Hepatocyte (in vitro differentiated cells): ENCODE measurements at places on chromosomes 5 and 9. TPM values are rescaled to one million over a fixed set of nuclear protein-coding genes. Genes with fewer than 3 reads are reported as not detected.

DNA sequence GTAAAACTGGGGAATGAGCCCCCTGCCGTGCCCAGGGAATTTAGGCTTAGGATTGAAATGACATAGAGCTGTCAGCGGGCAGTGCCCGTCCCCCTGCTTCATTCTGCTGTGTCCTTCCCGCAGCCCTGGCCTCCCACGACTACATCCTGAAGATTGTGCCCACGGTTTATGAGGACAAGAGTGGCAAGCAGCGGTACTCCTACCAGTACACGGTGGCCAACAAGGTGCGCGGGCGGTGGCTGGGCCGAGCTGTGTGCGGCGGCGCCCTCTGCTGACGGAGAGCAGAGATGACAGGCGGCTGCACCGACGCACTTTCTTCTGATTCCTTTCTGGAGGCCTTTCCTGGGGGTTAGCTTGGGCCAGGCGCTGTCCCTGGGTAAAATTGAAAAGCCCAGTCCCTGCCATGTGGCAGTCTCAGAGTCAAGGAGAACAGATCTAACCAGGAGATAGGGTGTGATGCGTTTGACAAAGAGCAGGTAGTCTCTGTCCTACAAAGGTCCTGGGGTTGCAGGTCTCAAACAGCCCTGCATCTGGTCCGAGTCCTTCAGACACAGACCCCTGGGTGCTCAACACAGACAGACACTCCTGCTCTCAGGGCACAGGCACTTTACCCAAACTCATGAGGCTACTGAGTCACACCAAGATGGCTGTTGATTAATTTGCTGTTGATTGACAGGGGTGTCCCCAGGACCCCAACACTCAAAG, 26.8 kb upstream of the RPL26L1 start:
- no peak overlapping the region for H3K4me3 ChIP-seq
- no peaks in the 10 kb centered on the region for H3K36me3 ChIP-seq
- no peaks in the 10 kb centered on the region for H3K27me3 ChIP-seq

The CTXN3 gene
- total RNA-seq, result not detected in 2 replicates

DNA sequence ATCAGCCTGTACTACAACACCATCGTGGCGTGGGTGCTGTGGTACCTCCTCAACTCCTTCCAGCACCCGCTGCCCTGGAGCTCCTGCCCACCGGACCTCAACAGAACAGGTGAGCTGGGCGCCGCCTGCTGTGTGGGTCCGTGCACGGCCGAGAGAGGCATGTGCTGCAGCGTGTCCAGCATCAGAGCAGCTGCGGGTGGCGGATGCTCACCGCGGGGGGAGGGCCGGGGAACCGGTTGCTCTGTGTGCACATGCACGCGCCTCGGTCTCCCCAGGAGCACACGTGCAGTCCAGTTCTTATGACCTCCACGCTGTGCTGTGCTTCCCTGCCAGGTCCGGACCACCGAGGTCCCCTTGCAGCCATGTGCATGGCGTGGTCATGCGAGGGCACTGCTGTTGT, 7.6 kb downstream of the SLC6A18 start:
- no peaks in the 10 kb centered on the region for H3K36me3 ChIP-seq
- H3K4me1 ChIP-seq, result no peaks in the 10 kb centered on the region
- DNase-seq, result no peak

- H3K27ac ChIP-seq, result peak overlapping the region; percentile 84
- H3K4me1 ChIP-seq, result peaks cover 37% of the 10 kb centered on the region
- no peaks in the 10 kb centered on the region for H3K36me3 ChIP-seq
- no peak overlapping the region for H3K4me3 ChIP-seq
- no peaks in the 10 kb centered on the region for H3K27me3 ChIP-seq
- peak; percentile 69 for DNase-seq
Measured at GRCh38 chr9:137116728-137117127, 2.2 kb upstream of the DPP7 start.

DNA sequence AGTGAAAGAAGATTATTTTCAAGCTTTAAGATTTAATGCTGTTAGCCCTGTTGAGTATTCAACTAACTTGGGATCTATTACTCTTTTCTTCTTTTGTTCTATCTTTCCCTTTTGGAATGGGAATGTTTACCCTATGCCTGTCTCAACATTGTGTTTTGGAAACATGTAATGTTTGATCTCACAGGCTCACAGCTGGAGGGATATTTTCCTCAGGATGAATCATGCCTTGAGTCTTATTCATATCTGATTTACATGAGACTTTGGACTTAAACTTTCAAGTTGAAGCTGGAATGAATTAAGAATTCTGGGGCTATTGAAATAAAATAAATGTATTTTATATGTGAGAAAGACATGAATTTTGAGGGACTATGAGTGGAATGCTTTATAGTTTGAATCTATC, 607.8 kb upstream of the PTGER4 start:
- no peaks in the 10 kb centered on the region for H3K4me1 ChIP-seq
- no peaks in the 10 kb centered on the region for H3K27me3 ChIP-seq
- H3K4me3 ChIP-seq, result no peak overlapping the region
- no peaks in the 10 kb centered on the region for H3K36me3 ChIP-seq
- no peak overlapping the region for H3K27ac ChIP-seq

The TAF11L13 gene
- total RNA-seq, result not detected in 2 replicates

The SNCAIP gene
- 19.0 and 19.1 TPM in 2 replicates for total RNA-seq

The SLC46A2 gene
- total RNA-seq, result not detected in 2 replicates

GRCh38 chr5:61200582-61201155, 38.4 kb upstream of the SMIM15 start:
- H3K4me3 ChIP-seq, result no peak overlapping the region
- no peak overlapping the region for H3K27ac ChIP-seq
- no peaks in the 10 kb centered on the region for H3K36me3 ChIP-seq
- H3K4me1 ChIP-seq, result no peaks in the 10 kb centered on the region
- no peak for DNase-seq
- no peaks in the 10 kb centered on the region for H3K27me3 ChIP-seq

DNA sequence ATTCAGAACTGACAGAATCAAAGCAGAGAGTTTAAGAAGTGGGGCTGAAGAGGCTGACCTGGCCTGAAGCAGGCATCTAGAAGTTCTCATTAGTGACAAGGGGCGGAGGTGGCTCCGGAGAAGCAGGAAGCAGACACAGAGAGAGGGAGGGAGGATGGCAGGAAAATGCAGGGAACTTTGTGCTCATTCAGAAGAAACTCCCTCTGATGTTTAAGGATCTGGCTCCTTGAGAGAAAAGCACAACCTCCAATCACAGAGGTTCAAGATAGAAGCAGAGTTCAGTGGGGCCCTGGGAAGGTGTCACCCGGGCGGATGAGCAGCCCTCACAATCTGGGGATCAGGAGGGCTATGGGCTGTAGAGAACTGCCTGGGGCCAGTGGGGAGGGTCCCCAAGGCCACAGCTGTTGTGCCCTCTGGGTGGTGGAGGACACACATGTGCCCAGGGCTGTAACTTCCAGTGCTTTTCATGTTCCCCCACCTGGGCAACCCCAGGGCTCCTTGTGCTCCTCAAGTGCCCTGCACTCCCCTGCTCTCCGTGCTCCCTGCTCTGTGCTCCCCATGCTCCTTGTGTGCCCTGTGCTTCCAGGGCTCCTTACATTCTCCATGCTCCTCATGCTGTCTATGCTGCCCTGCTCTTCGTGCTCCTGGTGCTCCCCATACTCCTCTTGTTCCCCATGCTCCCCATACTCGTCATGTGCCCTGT, 51.4 kb downstream of the TRIP13 start:
- no peak for DNase-seq
- peaks cover 22% of the 10 kb centered on the region for H3K4me1 ChIP-seq
- no peak overlapping the region for H3K27ac ChIP-seq

DNA sequence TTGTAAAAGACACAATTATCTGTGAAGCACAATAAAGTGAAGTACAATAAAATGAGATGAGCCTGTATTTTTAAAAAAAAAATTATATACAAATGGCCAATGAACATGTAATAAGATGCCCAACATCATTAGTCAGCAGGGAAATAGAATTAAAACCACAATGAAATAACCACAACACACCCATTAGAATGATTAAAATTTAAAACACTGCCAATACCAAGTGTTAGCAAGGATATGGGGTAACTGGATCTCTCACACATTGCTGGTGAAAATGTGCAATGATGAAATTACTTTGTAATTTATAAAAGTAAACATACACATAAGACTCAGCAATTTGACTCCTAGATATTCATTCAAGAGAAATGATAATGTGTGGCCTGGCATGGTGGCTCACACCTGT, 62.8 kb downstream of the SHOC1 start:
- H3K4me3 ChIP-seq, result no peak overlapping the region
- DNase-seq, result no peak
- no peaks in the 10 kb centered on the region for H3K27me3 ChIP-seq
- H3K27ac ChIP-seq, result no peak overlapping the region
- no peaks in the 10 kb centered on the region for H3K36me3 ChIP-seq

DNA sequence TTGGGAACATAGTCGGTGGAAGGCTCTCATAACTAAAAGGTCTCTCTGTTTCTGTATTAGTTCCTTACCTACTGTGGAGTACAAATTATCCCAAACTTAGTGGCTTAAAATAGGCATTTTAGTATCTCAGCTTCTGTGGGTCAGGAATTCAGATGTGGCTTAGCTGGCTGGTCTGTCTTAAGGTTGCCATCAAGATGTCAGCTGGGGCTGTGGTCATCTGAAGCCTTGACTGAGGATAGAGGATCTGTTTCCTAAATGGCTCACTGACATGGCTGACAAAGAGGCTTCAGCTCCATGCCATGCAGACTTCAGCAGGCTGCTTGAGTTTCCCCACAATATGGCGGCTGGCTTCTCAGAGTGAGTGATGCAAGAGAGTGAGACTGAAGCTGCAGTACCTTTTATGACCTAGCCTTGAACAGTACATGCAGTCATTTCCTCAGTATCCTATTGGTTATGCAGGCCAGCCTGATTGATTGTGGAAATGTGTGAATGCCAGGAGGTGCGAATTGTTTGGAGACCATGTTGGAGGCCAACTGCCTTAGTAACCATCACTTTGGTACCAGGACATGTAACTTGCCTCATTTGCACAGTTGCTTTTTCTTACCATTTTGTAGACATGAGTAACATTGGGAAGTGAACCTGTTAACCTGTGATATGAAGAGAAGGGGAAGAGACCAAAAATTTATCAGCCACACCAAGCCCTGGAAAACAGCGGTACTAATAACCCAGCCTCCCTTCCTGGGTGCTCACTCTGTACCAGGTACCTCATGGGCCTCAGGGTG, 152.8 kb upstream of the IER5L start:
- no peaks in the 10 kb centered on the region for H3K27me3 ChIP-seq
- no peaks in the 10 kb centered on the region for H3K36me3 ChIP-seq
- H3K4me1 ChIP-seq, result peaks cover 22% of the 10 kb centered on the region
- DNase-seq, result no peak

- no peaks in the 10 kb centered on the region for H3K27me3 ChIP-seq
- H3K36me3 ChIP-seq, result no peaks in the 10 kb centered on the region
- no peak overlapping the region for H3K27ac ChIP-seq
- no peaks in the 10 kb centered on the region for H3K4me1 ChIP-seq
- no peak for DNase-seq
- no peak overlapping the region for H3K4me3 ChIP-seq
Measured at GRCh38 chr5:163855754-163856153, 350.3 kb downstream of the MAT2B start.

- no peaks in the 10 kb centered on the region for H3K36me3 ChIP-seq
- no peaks in the 10 kb centered on the region for H3K27me3 ChIP-seq
- DNase-seq, result no peak
- H3K27ac ChIP-seq, result no peak overlapping the region
- H3K4me3 ChIP-seq, result no peak overlapping the region
Measured at GRCh38 chr5:113083481-113083880, 106.9 kb downstream of the DCP2 start.

DNA sequence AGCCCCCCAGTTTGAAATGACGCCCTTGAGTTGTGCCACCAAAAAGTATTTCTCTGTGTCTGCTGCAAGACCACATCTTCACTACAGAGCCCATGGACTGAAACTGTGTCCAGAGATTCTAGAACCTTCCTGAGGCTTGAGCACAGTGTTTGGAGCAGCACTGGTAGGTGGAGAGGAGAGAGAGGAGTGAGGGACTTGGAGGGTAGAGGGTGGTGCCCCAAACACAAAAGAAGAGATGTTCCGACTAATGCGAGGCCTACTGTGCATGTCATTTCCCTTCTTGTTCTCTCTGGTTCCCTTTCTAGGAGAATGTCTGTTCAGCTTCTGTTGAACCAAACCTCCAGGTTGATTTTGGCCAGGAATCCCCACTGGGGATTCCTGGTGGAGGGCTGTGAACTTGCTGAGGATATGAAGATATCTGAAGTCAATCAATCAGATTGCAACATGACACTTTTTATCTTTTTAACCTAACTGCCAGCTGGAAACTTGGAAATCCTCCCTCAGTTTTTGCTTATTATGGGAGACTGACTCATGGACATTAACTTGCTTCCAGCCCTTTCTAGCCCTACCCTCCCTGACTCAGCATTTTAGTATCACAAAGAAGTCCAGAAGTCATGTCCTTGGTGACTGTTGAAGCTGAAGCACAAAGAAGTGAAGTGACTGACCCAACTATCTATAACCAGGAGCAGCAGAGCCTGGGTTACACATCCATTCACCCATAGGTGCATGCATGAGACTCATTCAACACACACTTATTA, 154.5 kb downstream of the NR3C1 start:
- peak overlapping the region; percentile 30 for H3K27ac ChIP-seq
- H3K27me3 ChIP-seq, result no peaks in the 10 kb centered on the region
- no peaks in the 10 kb centered on the region for H3K36me3 ChIP-seq
- DNase-seq, result peak; percentile 70
- H3K4me1 ChIP-seq, result peaks cover 9% of the 10 kb centered on the region
- H3K4me3 ChIP-seq, result no peak overlapping the region

The CDH9 gene
- total RNA-seq, result 0.53 and 2.2 TPM in 2 replicates

GRCh38 chr5:92729088-92729487, 851.9 kb downstream of the NR2F1-AS1 start:
- H3K4me1 ChIP-seq, result no peaks in the 10 kb centered on the region
- no peaks in the 10 kb centered on the region for H3K36me3 ChIP-seq
- DNase-seq, result no peak
- no peak overlapping the region for H3K4me3 ChIP-seq
- no peak overlapping the region for H3K27ac ChIP-seq

- peaks cover 7% of the 10 kb centered on the region for H3K36me3 ChIP-seq
- no peak overlapping the region for H3K4me3 ChIP-seq
- H3K27me3 ChIP-seq, result no peaks in the 10 kb centered on the region
- no peaks in the 10 kb centered on the region for H3K4me1 ChIP-seq
Measured at GRCh38 chr9:35711501-35712428, 20.2 kb downstream of the TLN1 start.

The NUP188 gene
- total RNA-seq, result 24.4 and 28.1 TPM in 2 replicates

The SLC34A1 gene
- 0.12 TPM in 1 of 2 replicates, not detected in the other for total RNA-seq

GRCh38 chr5:1537603-1538154, 13.9 kb upstream of the LPCAT1 start:
- H3K4me3 ChIP-seq, result no peak overlapping the region
- no peaks in the 10 kb centered on the region for H3K36me3 ChIP-seq
- no peak overlapping the region for H3K27ac ChIP-seq
- no peak for DNase-seq
- H3K4me1 ChIP-seq, result peaks cover 2% of the 10 kb centered on the region

The WNK2 gene
- total RNA-seq, result 6.2 and 8.9 TPM in 2 replicates

- H3K4me1 ChIP-seq, result peaks cover 13% of the 10 kb centered on the region
- no peaks in the 10 kb centered on the region for H3K36me3 ChIP-seq
- no peak overlapping the region for H3K27ac ChIP-seq
- H3K4me3 ChIP-seq, result no peak overlapping the region
- no peak for DNase-seq
Measured at GRCh38 chr9:136640171-136641111, 22.3 kb upstream of the EGFL7 start.

The RABL6 gene
- 67.2 and 72.3 TPM in 2 replicates for total RNA-seq

- no peaks in the 10 kb centered on the region for H3K36me3 ChIP-seq
- H3K27ac ChIP-seq, result no peak overlapping the region
- DNase-seq, result no peak
- peaks cover 10% of the 10 kb centered on the region for H3K4me1 ChIP-seq
- no peak overlapping the region for H3K4me3 ChIP-seq
Measured at GRCh38 chr5:113384782-113385285, 50.0 kb downstream of the TSSK1B start.
